ENCODE measurements at places on chromosomes 3 and 15.

DNA sequence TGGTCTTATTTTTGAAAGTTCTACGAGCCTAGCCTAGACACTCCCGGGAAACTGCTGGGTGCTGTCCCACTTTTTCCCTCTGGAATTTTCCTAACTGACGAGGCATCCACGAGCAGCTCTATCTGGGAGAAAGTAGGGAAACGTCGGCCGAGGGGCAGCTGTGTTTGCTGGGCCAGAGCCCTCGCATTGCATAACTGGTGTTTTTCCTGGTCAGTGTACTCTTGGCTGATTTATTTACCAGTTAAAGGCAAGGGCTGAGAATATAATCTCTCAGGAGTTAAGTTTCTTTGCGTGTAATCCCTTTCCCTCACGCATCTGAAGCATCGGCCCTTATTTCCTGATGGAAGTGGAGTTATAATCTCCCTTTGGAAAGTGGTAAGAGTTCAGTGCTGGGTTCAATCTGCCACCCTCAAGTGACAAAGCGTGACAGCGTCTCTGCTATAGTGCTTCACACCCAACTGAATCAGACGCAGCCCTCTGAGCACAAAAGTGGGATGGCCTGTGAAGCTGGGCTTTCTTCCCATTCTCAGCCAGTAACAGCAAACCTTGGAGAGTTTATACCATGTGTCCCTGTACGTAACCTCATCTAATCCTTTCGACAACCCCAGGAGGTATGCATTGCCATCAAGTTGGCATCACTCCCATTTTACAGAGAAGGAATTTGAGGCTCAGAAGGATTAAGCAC lies 311.5 kb downstream of the RORA start:
- no peak for DNase-seq

DNA sequence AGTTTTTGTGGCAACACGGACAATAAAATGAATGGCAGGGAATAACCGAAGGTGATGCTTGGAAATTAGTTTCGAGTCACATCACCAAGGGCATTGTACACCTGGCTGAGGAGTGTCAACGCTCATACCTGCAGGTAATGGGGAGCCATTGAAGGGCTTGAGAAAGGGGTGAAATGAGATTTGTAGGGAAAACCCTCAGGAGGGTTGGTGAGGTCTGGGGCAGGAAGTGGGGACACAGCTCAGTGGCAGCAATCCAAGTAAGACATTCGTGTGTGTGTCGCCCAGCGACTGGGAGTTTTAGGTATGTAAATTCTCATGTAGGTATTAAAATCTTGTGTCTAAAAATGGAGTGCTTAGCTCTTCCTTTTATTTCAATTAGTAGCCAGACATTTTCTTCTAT lies 14.3 kb downstream of the PARP14 start:
- peak; percentile 12 for DNase-seq

DNA sequence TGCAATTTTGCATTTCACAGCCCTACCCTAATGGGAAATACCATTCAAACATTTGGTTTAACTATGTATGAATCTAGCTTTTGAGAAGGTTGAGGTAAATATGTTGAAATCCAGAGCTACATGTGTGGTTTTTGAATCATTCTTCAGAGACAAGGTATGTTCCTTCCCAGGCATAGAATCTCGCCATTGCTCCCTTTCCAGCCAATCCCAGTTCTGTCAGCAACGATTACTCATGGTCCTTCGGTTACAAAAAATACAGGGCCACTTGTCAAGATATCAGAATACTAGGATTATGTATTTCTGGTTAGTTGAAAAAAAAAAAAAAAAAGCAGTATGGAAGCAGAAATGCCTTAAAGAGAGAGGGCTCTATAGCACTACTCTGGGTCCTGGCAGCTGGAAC lies 182.4 kb downstream of the RBMS3 start:
- no peak for DNase-seq

- no peak for DNase-seq
Observed at GRCh38 chr3:176352716-176353334, 844.5 kb downstream of the TBL1XR1 start.

DNA sequence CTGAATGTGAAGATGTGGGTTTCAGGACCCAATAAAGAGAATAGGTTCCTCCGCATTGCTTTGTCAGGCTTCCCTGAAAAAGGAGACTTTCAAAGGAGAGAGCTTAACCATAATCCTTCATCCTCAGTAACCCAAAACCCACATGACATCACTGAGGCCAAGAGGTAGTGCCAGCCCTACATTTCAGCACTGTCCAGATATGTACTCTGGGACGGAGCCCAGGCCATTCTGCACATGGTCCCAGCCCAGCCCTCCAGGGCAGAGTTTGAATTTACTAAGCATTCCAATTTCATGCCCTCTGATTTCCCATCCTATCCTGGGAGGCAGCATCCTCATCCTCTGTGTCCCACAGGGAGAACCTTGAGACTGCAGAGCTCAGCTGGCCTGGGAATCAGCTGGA lies 210.5 kb downstream of the GABRB3 start:
- DNase-seq = no peak

DNA sequence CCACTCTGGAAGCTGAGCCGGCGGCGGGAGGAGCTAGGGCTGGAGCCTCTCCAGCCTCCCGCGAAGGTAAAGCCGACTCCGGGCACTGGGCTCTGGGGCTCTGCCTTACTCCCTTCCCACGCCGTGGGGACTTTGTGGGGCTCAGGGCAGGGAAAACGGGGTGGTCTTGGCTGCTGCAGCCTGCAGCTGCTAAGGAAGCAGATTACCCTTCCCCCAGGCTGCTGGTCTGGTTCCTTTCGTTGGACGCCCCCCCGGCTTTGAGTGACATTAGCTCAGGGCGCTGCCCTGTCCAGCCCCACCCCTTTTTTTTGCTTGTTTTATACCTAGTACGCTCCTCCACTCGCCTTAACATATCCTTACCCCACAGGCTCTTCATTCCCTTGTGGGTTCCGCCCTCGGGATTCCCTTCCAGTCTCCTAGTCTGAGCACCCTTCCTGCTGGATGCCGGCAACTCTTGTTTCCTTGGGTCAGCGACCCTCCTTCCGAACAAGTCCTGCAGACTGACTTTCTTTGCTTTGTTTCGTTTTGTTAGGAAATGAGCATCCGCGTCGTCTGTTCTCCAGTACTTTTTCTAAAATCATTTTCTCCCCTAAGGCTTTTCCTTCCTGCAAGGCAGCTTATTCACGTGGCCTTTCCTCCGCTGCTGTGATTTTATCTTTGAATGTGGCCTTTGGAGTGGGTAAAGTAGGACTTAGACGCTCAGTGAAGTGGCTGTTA lies 551 bp downstream of the DNAJC13 start:
- peak; percentile 60 for DNase-seq

- no peak for DNase-seq
Observed at GRCh38 chr3:24550588-24550987, 55.9 kb upstream of the THRB start.

DNA sequence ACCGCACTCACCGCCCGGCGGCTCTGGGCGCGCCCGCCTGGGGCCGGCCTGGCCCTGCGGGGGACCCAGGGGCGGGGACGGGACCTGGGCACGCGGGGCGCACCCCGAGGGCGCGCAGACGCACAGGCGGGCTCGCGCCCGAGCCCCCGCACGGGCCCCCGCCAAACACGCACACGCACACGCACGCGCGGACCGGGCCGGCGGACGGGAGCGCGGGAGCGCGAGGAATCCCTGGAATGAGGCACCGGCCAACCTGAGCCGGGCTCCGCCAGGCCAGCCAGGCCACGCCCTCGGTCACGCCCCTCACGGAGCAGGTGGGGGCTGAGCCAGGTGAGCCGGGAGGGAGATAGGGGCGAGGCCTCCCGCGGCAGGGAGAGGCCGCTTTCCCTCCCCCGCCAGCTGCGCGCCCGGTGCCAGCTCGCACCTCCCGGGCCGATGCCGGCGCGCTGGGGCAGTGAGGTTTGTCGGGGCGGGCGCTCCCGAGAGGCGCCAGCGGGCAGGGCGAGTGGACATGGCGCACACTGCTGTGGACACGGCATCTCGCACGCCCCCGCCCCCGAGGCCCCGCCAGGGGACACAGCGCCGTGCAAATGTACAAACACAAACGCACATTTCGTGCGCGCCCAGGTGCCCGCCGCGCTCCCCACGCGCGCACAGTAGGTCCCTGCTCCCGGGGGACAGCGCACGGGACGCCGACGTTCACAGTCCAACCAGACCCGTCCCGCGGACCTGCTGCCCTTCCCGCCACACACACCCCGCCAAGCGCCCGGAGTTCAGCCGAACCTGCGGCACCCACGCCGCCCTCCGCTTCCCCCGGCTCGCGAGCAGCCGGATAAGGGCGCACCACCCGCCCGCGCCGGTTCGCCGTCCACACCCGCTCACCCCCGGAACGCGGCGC lies 75.9 kb upstream of the VGLL4 start:
- DNase-seq = peak; percentile 78

DNA sequence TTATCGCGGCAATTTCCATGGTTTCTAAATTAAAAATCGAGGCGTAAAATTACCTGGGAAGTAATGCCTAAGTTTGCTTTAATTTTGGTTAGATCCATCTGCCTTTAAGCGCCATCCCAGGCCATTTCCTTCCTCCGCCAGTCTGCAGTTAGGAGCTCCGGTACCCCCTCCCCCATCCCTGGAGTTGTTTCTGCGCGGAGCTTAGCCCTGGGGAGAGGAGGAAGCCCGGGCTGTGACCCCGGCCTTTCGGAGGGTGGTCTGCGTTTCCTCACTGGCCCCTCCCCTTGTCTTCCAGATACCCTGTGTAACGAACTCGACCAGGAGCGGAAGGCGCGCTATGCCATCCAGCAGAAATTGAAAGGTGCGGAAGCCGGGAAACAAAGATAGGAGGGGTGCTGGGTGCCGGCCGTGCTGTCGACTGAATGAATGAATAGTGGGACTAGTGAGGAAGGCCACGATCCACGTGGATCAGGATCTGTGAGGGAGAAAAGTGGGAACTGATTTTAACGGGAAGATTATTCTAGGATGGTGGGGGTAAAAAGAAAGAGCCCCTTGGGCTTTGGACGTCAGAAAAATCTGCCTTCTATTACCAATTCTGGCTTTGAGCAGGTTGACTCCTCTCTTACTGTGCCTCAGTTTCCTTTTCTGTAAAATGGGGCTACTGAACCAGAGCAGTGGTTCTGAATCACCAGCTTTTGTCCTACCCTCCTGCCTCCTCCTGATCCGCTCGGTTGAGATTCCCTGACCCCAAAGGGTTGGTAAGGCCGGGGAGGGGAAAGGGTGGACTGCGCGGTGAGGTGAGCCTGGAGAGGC lies 6.7 kb downstream of the RNU6-1 start:
- no peak for DNase-seq
